ENCODE measurements at places on chromosomes 16 and 17.

DNA sequence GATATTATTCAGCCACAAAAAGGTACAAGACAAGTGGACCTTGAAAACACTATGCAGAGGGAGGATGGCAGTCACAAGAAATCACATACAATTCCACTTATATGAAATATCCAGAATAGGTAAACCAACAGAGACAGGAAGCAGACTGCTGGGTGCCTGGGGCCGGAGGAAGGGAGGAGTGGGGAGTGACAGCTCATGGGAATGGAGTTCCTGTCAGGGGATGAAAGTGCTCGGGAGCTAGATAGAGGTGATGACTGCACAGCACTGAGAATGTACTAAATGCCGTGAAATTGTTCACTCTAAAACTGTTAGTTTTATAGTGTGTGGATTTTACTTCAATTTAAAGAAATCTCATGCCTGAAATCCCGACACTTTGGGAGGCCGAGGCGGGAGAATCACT, 74.2 kb upstream of the MED9 start:
- DNase-seq: no peak

DNA sequence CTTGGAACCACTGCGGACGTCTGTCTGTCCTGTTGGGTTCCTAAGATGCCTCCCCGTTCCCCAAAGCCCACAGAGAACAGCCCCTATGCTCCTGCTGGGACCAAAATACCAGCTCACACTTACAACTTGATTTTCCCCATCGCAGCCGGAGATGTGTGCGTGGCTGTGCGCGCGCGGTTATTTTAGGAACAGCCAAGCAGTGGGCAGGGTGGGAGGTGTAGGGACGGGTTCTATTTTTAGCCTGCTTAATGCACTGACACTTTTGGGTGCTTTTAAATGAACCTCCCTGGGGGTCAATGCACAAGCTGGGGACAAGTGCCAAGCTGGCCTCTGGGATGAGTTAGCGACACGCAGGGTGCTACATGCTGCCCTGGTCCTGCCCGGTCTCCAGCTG, 74.1 kb downstream of the KLHDC4 start:
- DNase-seq: no peak

GRCh38 chr16:15415511-15415985, 18.8 kb upstream of the BMERB1 start:
- no peak for DNase-seq

- DNase-seq: no peak
Measured at GRCh38 chr16:82439678-82440293, 187.0 kb upstream of the CDH13 start.

GRCh38 chr16:50133214-50133613, 19.9 kb upstream of the TENT4B start:
- DNase-seq: no peak

DNA sequence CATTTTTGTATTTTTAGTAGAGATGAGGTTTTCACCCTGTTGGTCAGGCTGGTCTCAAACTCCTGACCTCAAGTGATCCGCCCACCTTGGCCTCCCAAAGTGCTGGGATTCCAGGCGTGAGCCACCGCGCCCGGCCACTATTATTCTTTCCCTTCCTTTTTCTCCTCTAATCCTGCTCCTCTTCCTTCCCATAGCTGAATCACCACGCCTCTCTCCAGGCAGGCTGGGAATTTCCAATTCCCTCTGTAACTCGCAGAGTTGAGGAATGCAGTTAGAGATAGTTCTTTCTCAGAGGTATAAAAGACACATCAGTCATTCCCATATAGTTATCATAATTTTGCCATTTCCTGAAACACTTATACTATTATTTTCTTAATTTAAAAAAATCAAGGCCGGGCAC, 11.2 kb downstream of the METTL16 start:
- no peak for DNase-seq

DNA sequence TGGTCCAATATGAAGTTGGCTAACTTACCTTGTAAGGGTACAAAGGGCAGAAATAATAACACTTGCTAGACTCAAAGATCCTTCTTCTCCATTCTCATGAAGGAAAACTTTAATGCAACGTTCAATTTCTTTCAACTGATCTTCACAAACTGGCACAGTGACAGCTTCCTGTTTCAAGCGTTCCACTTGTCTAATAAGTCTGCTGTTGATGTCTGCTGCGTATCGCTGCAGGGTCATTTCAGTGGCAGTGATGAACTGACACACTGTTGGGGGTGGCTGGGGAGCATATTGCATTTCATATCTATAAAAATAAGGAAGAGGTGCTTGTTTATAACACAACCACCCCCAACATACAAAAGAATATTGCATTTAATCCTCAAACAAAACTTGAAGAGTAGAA, 33.5 kb upstream of the ARL6IP1 start:
- no peak for DNase-seq

GRCh38 chr16:83806036-83806435, 1.7 kb upstream of the HSBP1 start:
- no peak for DNase-seq

DNA sequence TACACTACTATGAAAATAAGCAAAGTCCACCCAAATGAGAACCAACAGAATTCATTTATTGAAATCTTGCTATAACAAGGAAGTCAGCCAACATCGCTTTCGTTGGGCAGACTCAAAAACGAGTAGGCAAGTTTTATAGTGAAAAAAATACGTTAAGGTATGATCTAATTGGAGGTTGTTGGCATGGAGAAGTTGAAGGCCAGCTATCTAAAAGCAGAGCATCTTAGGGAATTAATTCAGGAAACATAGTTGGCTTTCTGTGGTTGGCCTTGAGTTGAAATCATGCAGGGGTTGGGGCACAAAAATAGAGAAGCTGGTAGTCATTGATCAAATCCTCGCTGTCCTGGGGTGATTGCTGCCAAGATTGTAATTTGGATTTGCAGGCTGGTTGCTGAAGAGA, 118.3 kb downstream of the PPM1E start:
- DNase-seq: no peak

DNA sequence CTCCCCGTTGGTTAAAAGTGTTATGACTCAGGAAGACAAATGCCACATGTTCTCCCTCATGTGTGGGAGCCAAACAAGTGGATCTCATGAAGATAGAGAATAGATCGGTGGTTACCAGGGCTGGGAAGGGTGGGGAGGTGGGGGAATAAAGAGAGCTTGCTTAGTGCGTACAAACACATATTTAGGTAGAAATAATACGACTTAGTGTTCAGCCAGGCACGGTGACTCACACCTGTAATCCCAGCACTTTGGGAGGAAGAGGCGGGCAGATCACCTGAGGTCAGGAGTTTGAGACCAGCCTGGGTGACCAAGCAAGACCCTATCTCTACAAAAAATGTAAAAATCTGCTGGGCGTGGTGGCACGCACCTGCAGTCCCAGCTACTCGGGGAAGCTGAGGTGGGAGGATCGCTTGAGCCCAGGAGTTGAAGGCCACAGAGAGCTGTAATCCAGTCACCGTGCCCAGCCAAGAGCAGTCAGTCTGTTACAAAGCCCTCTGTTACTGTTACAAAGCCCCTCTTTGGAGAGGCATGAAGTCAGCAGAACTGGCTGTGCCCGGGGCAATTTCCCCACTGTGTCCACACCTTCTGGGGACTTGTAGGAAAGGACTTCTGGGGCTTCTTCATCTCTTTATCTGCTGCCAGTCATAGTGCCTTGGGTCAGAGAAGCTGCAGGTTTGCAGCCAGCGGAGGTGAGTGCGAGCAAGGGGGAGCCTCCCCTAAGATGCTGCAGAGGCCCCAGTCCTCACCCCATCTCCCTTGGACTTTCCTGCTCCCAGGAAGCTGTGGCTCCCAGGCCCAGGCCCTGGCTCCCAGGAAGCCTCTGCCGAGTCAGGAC, 4.3 kb upstream of the ALDH3A1 start:
- no peak for DNase-seq

GRCh38 chr17:73064084-73064938, 28.2 kb downstream of the SLC39A11 start:
- no peak for DNase-seq
